Activated naive CD4-positive, alpha-beta T cell (primary cell): ENCODE measurements at places on chromosomes 7 and 10.

DNA sequence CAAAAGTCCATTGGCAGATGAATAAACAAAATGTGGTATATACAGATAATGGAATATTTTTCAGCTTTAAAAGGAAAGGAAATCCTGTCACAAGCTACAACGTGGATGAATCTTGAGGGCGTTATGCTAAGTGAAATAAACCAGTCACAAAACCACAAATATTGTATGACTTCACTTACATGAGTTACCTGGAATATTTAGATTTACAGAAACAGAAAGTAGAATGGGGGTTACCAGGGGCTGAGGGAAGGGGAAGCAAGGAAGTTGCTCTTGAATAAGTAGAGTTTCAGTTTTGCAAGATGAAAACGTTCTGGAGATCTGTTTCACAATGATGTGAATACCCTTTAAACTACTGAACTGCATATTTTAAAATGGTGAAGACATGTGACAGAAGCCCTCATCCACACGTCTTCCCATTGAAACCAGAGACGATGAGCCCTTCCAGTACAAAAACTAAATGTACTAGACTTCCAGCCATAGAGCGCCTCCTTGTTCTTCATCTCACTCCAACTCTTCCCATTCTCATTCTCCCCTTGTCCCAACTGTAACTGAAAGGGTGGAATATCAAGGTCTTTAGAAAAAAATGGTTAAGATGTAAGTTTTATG lies 62.4 kb downstream of the MICU1 start:
- DNase-seq = no peak

- DNase-seq = no peak
Measured at GRCh38 chr7:15042285-15043065, 139.9 kb upstream of the DGKB start.

- no peak for DNase-seq
Measured at GRCh38 chr10:28873540-28873939, 196.2 kb downstream of the BAMBI start.

GRCh38 chr7:19062216-19062615 lies 55.2 kb downstream of the TWIST1 start:
- DNase-seq = no peak

- no peak for DNase-seq
Measured at GRCh38 chr7:50674896-50675835, 107.5 kb downstream of the GRB10 start.

GRCh38 chr7:149873970-149874643 lies 338 bp downstream of the ATP6V0E2 start:
- DNase-seq = no peak

DNA sequence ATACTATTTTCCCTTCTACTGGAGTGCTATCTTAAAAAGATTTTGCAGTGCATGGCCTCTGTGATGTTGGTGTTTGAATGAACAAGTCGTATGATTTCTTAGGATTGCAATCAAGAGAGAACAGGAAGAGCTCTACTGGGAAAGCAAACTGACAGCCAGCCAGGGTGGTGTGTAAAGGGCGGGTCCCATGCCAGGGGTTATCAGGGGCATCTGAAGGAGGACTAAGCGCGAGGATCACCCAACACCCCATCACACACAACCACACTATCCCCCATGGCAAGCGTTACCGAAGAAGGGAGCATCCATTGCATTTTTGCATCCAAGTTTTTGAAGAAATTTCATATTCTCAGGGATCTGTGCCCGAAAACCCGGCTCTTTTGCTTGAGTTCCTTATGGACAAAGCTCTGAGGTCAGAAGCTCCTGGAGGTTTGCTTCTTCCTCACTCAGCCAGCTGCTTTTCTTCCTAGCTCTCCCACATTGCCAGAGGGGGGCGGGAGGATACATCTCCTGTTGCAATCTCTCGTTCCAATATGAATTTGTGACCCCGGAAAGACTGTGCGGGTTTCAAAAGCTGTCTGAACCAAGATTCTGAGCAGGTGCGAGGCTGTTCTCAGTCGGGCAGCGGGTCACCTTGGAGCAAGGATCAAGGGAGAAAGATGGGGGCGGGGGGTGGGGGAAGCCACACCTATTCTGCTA lies 5.2 kb downstream of the NEUROD6 start:
- no peak for DNase-seq

DNA sequence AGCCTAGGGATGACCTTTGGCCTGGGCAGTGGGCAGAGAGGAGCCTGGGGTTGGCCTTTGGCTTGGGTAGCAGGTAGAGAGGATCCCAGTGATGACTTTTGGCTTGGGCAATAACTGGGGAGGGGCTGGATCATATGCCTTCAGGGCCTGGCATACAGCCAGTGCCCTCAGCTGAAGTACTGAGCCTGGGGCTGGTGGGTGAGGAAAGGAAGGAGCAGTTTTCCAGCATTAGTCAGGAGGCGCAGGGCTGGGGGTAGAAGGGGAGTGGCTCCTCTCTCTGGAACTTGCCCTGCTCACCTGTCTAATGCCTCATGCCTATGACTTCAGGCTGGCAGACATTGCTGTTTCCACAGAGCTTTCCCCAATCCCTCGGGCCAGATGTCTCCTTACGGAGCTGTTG lies 15.2 kb upstream of the COMTD1 start:
- no peak for DNase-seq

DNA sequence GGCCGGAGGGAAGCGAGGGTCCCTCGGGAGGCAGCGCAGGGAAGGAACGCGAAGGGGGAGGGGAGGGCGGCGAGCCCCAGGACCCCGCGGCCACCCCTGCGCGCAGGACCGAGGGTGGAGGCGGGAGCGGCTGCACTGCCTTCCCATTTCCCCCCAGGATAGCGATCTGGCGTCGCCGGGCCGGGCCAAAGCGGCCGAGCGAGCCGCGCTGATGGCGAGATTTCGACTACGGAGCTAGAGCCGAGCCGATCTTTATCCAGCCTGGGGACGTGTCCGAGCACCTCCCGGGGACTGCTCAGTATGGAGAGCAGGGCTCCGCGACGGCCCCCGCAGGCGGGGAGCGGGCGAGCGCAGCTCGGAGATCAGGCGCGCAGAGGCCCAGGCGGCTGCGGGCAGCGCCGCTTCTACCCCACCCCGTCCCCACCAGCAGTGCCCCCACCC lies 590 bp upstream of the CRTAC1 start:
- no peak for DNase-seq

DNA sequence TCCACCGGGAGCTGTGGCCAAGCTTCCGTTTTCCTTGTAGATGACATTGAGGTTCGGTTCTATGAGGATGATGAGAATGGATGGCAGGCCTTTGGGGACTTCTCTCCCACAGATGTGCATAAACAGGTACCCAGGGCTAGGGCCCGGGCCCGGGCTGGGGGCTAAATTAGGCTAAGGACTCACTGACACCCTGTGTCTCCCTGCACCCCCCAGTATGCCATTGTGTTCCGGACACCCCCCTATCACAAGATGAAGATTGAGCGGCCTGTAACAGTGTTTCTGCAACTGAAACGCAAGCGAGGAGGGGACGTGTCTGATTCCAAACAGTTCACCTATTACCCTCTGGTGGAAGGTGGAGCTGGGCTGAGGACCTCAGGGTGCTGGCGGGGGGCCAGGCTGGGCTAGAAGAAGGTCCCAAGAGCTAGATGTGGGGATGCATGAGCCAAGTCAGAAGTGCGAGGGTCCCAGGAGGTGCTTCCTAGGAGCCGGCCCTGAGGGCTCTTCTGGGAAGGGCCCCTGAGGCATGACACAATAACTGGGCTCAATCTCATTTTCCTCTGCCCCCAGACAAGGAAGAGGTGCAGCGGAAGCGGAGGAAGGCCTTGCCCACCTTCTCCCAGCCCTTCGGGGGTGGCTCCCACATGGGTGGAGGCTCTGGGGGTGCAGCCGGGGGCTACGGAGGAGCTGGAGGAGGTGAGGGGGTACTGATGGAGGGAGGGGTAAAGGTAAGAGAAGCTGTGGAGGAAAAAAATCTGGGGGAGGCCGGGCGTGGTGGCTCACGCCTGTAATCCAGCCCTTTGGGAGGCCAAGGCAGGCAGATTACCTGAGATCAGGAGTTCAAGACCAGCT lies 2.9 kb downstream of the NFKB2 start:
- DNase-seq = no peak

DNA sequence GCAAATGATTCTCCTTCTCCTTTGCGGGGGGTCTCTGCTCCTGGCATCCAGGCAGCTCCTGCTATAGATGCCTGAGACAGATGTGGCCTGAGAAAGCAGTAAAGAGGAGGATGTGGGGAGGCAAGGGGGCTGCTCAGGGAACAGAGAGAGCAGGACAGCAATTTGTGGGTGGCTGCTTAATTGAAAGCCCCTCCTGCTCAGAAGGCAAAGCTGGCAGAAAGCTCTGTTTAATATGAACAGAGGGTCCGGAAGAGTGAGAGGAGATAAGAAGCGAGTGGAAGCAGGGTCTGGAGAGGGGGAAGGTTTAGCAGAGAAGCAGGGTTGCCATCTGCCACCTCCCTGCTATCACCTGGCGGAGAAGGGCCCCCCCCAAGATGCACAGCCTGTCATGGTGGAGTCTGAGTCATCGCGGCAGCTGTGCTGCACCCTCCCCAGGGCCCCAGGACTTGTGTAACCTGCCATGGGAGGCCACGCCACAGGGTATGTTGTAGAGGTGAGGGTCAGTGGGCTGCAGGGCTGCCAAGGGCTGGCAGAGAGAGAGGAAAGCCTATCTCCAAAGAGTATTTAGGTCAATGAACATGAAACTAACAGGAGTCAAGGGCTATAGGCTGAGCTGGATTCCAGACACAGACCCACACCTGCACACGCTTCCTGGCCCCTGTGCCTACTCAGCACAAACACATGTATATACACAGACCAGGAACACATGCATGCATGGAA lies 1109.8 kb upstream of the AUTS2 start:
- DNase-seq = no peak

- DNase-seq = no peak
Measured at GRCh38 chr7:2715341-2716231, 27.6 kb downstream of the AMZ1 start.

GRCh38 chr10:77188521-77188920 lies 449.1 kb downstream of the KCNMA1 start:
- no peak for DNase-seq
